Naive thymus-derived CD4-positive, alpha-beta T cell (primary cell): ENCODE measurements at places on chromosomes 7 and 10.

DNA sequence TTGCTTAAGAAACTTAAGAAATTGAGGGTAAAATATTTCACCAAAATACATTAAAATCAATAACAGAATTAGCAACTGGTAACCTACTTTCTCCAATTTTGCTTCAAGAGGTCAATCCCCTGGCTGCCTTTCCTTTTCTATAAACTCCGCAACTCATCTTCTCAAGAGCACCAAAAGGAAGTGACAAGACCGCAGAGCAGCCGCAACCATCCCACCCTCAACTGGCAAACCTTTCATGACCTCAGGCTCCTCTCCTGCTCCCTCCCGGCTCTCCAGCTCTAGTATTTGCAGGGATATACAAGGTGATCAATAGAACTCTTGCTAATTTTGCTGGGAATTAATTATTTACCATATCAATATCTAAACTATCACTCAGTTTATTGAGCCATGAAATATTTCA is 88.9 kb downstream of the ATE1 start:
- no peak for DNase-seq

- no peak for DNase-seq
Observed at GRCh38 chr7:38127216-38128207, 50.5 kb upstream of the STARD3NL start.

- no peak for DNase-seq
Observed at GRCh38 chr10:31723106-31723750, 205.4 kb downstream of the ARHGAP12 start.

- no peak for DNase-seq
Observed at GRCh38 chr7:95169678-95170077, 154.7 kb downstream of the PON1 start.

GRCh38 chr7:74320645-74321221 is 31.5 kb downstream of the CLIP2 start:
- DNase-seq, result no peak
